H54 (cell line): ENCODE measurements at places on chromosomes 6 and 20.
A peak's percentile ranks its signal among the peaks of the same experiment; 100 is the strongest.

DNA sequence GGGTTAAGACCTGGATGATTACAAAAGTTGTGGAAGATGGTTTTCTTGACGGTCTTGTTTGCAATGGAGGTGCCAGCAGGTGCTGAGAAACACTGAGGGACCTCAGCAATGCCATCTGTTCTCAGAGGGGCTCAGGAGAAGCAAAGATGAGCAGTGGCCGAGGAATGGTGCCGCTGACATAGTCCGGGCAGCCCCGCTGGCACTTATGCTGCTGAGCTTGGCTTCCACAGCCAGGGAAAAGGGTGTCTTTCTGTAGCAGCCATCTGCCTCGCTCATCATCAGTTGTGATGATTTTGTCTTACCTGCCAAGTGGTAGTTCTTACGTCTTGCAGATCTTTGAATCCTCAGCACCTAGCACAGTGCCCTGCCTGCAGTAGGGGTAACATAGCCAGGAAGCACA lies 55.7 kb downstream of the PPP1R14C start:
- DNase-seq = no peak

- DNase-seq = no peak
Observed at GRCh38 chr6:14025160-14025559, 92.4 kb upstream of the CD83 start.

DNA sequence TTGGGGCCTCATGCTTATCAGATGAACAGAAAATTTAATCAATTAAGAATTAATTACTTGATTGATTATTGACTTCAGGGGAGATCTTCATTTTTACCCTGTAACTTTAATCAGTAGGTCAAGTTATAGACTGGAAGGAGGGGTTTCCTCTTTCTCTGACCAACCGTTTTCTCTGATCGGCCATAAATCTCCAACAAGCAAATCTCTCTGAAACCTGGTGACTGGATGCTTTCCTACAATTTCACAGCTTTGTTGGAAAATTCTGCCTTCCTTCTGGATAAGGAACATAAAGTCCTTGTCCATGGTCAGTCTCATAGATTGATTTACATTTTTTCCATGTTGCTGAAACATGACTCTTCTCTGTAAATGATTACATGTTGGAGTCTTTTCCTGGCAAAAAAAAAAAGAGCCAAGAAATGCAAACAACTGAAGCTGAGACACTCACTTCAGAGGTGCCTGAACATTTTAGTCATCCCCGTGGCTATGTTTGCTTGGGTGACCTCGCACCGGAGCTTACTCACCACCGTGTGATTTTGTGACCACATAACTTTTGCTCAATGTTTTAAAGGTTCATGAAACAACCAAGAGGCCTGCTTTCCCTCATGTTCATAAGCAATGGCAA lies 31.0 kb downstream of the IRF4 start:
- DNase-seq = peak; percentile 99

DNA sequence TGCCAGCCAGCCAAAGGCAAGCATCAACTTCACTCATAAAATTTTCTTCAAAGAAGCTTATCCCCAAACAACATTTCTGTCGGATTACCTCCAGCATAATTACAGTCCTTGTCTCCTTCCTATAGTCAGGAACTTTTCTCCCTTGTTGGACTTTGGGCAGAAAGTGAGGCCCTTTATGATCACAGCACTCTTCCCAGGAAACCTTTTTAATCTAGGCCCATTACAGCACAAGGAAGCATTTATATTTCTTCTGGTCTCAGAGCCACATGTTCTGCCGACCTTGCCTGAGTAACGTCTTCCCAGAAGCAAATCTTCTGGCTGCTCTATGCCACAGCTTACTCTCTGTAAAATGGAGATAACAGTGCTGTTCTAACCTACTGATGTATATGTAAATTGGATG lies 437.2 kb upstream of the SLC35B3 start:
- DNase-seq = no peak

- DNase-seq = peak; percentile 54
Observed at GRCh38 chr20:38870733-38871559, 55.3 kb upstream of the FAM83D start.

- DNase-seq = peak; percentile 61
Observed at GRCh38 chr6:165676435-165677068, 13.5 kb upstream of the PDE10A start.
